ENCODE measurements at places on chromosomes 13 and 19. TPM values are rescaled to one million over a fixed set of nuclear protein-coding genes. Genes with fewer than 3 reads are reported as not detected.

The GPR183 gene
- total RNA-seq, result 8.1 TPM

The GAPDHS gene
- total RNA-seq, result not detected

The LIM2 gene
- not detected for total RNA-seq

DNA sequence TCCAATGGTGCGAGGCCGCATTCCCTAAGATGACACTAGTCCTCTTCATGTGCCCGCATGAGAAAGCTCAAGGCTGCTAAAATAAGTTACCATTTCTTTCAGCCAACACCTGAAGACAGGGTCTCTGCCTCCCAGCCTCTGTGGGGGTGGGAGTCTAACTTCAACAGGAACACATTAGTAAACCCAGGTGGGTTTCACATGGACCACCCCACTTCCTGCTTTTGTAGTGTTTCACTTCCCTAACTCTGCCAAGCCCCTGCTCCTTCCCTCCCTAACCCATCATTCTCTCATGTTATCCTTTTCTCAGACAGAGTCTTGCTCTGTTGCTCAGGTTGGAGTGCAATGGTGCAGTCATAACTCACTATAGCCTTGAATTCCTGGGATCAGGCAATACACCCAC is 783.6 kb downstream of the UQCRFS1 start:
- no peak overlapping the region for H3K4me3 ChIP-seq
- H3K4me1 ChIP-seq, result no peaks in the 10 kb centered on the region
- no peaks in the 10 kb centered on the region for H3K27me3 ChIP-seq
- no peaks in the 10 kb centered on the region for H3K36me3 ChIP-seq
- no peak for DNase-seq

DNA sequence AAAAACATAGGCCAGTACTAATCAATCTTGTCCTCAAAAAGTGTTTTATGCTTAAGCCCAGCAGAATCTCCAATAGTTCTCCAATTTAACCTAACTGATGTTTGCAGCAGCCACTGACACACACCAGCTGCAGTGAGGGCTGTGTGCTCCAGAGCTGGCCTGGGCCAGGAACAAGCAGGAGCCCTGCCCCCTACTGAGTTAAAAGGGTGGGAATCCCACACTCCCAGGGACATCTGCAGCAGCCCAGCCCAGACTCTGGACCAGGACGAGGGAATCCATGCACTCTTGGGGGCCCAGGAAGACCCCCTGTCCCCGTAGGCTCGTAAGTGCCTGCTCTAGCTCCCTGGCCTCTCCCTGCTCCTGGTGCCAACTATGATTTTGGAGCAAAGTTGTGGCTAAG is 91.5 kb upstream of the ATXN8OS start:
- H3K27ac ChIP-seq, result no peak overlapping the region
- no peaks in the 10 kb centered on the region for H3K27me3 ChIP-seq
- no peak for DNase-seq
- H3K4me1 ChIP-seq, result no peaks in the 10 kb centered on the region

- no peak for DNase-seq
- no peak overlapping the region for H3K4me3 ChIP-seq
- H3K27me3 ChIP-seq, result no peaks in the 10 kb centered on the region
- H3K36me3 ChIP-seq, result no peaks in the 10 kb centered on the region
- no peaks in the 10 kb centered on the region for H3K4me1 ChIP-seq
Measured at GRCh38 chr13:48985756-48986155, 10.0 kb downstream of the FNDC3A start.

DNA sequence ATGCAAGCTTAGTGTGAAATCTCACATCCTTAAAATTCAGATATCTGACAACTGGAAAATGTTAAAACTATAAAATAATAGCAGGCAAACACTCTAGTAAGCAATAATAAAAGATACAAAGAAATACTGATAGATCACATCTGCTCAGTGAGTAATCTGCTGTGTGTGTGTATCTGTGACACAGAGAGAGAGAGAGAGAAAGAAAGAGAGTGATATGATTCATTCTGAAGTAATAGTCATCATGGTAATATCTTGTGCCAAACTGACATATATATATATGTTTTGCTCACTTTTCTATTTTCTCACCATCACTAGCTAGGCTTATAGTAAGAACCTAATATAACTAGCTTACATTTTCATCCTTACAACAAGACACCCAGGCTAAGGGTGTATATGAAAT is 288.0 kb upstream of the SLITRK6 start:
- H3K27ac ChIP-seq, result no peak overlapping the region
- H3K4me1 ChIP-seq, result no peaks in the 10 kb centered on the region
- no peak for DNase-seq
- H3K27me3 ChIP-seq, result no peaks in the 10 kb centered on the region
- no peak overlapping the region for H3K4me3 ChIP-seq
